ENCODE measurements at places on chromosomes 6 and 20.

- DNase-seq, result no peak
Measured at GRCh38 chr6:12962987-12963386, 246.4 kb downstream of the PHACTR1 start.

GRCh38 chr20:14700639-14700960, 363.2 kb upstream of the FLRT3 start:
- peak; percentile 14 for DNase-seq

- no peak for DNase-seq
Measured at GRCh38 chr6:165484178-165484889, 174.9 kb upstream of the C6orf118 start.

DNA sequence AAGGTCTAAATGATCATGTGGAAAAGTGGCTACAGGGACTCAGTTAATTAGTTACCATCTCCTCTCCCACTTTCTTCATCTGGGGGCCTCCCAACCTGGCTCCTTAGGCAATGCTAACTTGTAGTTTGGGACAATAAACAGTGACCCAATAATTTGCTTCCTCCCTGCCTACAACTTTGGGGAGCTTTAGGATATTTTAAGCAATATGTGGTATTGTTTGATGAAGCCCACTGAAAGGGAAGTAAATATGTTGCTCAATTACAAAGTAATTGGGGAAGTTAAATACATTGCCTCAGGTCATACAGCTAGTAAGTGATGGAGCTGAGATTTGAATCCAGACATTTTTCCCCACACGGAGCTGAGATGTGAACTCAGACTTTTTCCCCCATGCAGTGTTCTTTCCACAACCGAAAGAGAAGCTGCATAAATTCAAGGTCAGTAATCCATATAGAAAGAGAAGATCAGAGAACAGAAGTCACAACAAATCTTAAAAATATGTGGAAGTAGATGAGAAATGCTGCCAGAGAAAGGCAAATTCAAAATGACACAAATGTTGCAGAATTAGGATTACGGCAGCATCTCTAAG, 26.6 kb downstream of the ZHX3 start:
- no peak for DNase-seq

DNA sequence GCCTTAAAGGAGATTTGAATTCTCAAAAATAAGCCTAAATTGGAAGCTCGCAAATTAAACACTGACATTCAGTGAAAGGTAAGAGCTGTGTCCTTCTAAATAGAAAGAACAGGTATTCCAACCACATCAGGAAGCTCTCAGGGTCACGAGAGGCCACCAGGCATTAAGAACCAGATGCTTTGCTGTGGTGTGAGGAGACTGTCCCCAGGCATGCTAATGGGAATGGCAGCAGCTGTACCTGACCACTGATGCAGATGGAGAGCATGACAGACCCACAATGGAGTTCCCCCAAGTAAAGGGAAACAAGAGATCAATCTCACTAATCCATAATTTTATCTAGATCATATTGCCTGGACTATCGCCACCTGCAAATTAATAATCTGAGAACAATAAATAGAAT, 658.9 kb upstream of the NOX3 start:
- no peak for DNase-seq

All from RCC 7860 (cell line).